Activated T-cell treated with anti-CD3 and anti-CD28 coated beads, Interleukin-2, amount 50 U/mL, for 48 hours (primary cell): ENCODE measurements at places on chromosomes 2 and 18.

GRCh38 chr2:69768235-69768634 lies 26.3 kb downstream of the ANXA4 start:
- no peak for DNase-seq

DNA sequence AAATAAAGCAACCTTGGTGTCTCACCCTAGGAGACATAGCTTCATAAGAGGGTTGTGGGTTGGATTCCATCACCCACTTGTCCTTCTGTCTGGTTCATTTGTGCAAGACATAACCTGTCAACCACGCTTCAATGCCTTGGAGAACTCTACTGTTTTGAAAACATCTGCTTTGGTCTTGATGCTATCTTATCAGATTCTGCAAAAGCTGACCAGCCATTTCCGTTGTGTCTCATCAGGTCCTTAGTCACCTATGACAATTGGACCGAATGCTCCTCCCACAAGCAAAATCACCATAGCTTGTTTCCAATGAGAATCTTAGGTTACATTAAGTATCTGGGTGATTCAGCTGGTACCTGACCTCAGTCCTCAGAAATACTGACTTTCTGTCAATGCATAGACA lies 35.4 kb downstream of the STAT4 start:
- peak; percentile 65 for DNase-seq

- DNase-seq = no peak
Measured at GRCh38 chr2:171451074-171451473, 17.0 kb downstream of the DCAF17 start.

DNA sequence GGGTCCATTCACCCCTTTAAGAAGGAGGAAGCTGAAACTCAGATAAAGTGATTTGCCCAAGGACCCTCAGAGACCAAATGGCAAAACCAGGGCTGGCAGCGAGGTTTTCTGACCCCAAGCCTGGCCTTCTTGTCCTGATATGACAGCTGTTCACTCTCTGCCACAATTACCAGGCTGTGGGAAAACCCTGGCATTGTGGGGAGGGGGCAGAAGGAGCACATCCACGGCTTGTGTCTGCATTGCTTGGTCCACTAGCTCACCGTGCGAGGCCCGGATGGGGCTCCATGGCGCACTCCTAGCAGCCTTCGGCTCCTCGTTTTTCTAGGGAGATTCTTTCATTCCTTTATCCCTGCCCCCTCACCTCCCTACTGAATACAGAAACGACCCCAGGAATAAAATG lies 143.4 kb upstream of the SIX2 start:
- no peak for DNase-seq

GRCh38 chr2:100670232-100670631 lies 107.4 kb downstream of the PDCL3 start:
- no peak for DNase-seq

DNA sequence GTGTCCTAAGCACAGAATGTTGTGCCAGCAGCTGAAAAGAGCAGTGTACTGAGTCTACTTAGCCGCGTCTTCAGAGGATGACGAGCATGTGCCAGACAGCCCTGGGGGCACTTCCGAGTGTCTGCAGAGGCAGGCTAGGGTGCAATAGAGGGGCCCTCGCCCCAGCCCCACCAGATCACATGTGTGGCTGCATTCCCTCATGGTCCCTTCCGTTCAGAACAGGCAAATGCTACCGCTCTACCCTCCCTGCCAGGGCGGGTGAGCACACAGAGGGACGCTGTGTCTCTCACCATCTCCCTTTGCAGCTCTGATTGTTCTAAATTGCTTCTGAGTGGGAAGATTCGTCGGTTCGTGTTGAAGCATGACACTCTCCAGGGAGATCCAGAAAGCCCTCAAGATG lies 212.2 kb upstream of the RAB12 start:
- no peak for DNase-seq

- no peak for DNase-seq
Measured at GRCh38 chr18:62554061-62554815, 31.4 kb downstream of the ZCCHC2 start.
